Mesothelial cell of epicardium (in vitro differentiated cells): ENCODE measurements at places on chromosomes 1 and 21. TPM values are rescaled to one million over a fixed set of nuclear protein-coding genes. Genes with fewer than 3 reads are reported as not detected.

DNA sequence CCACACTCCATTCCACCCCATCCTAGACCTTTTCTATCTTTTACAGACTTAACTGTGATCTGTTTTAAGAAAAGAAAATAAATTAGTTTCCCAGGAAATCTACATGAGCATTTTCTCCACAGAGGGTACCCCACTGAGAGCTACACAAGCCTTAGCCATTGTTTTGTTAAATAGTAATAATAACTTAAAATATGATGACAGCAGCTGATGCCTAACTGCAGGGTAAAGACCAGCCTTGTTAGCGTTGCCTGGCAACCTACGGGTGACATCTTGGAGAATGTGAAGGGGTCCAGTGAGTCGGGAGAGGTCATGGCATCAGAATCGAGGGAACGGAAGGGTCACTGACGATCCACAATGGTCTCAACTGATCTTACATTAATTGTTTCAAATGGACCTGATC lies 233.2 kb upstream of the PBX1 start:
- no peak for DNase-seq

- DNase-seq: no peak
Measured at GRCh38 chr1:32341186-32341757, 5.2 kb upstream of the MARCKSL1 start.

- no peak for DNase-seq
Measured at GRCh38 chr21:42337276-42337675, 13.5 kb downstream of the TFF2 start.

- DNase-seq: no peak
Measured at GRCh38 chr1:226474443-226475141, 66.7 kb upstream of the PARP1 start.

GRCh38 chr21:45415188-45415942 lies 10.4 kb downstream of the COL18A1 start:
- no peak for DNase-seq

DNA sequence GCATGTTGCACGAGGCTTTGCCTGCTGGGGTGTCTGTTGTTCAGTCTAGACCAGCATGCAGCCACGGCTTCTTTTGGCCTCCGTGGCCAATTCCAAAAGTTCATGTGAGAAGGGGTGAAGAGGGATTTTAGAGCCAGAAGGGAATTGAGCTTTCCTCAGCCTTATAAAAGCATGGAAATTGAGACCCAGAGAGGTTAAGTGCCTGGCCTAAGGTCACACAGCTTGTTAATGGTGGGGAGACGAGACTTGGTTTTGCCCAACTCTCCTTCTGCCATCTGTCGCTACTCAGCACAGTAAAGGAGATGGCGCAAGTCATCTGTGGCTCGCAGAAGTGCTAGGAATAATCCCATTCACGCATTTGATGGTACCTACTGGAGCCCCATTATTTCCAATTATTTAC lies 25.7 kb downstream of the ZBTB18 start:
- no peak for DNase-seq

- peak; percentile 80 for DNase-seq
Measured at GRCh38 chr1:32291708-32292538, at the start of gene HDAC1. Gene HDAC1, plus strand, starts transcription at chr1:32292083. Its CDS starts 87 bp downstream, at chr1:32292170.

- no peak for DNase-seq
Measured at GRCh38 chr1:163824490-163824889, 502.7 kb downstream of the NUF2 start.

GRCh38 chr1:221998781-221999180 lies 256.9 kb upstream of the DUSP10 start:
- DNase-seq: no peak

- DNase-seq: peak; percentile 66
Measured at GRCh38 chr1:32992489-32993323, 28.1 kb upstream of the RNF19B start.

DNA sequence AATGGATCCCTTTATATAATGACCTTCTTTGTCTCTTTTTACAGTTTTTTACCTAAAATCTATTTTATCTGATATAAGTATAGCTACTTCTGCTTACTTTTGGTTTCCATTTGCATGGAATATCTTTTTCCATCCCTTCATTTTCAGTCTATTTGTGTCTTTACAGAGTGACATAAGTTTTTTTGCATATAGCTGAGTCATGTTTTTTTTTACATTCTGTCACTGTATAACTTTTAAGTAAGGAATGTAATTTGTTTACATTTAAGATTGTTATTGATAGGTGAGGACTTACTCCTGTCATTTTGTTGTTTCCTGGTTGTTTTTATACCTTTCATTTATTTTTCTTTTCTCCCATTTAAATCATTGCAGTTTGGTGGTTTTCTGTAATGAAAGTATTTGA lies 402.7 kb upstream of the ADGRL2 start:
- DNase-seq: no peak

GRCh38 chr1:41794031-41794430 lies 124.7 kb downstream of the HIVEP3 start:
- no peak for DNase-seq

GRCh38 chr1:170168265-170168664 lies 22.5 kb downstream of the NTMT2 start:
- no peak for DNase-seq

DNA sequence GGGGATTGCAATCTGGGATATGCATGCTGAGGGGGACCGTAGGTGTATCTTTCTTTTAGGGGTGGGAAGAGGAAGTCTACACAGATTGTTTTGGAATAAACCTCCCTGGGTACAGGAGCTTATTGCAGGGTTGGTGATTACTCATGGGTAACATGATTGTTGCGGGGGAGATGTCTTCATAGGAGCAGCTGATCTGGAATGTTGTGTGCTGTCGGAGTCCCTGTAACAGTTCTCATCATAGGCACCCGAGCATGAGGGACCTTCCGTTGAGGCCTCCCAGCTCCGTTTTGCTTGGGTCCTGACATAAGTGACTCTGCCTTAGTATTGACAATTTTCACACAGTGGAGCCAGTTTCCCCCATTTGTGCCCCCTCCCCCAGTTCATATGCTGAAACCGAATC lies 4.2 kb upstream of the PRXL2B start:
- no peak for DNase-seq

DNA sequence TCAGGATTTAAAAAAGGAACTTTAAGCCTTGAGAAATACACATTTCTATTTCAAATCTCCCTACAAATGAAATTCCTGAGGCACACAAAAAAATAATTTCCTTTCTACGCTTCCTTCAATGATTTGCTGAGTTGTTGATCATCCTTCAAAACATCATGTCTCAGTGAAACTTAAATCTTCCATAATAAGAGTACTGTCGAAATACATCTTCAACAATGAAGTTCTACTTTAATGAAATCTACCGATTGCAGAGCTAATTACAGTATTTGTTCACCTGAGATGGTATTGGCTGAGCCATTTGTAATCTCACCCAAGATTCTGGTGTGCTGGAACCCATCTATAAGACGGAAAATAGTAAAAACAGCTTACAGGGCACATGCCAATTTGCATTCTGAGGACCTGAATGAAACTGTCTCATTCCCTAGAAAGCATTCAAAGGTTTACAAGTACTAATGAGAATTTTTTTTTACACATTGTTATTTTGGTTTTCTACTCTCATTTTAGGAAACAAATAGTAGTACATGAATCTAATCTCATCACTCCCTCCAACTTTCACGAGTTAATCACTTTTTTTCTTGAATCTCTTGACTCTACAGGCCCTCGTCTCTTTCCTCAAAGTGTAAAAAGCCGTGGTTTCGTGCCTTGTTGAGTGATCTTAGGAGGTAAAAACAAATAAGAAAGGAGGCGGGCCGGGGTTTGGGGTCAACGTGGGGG lies 1.1 kb downstream of the CHML start:
- no peak for DNase-seq

- no peak for DNase-seq
Measured at GRCh38 chr1:938711-939489, 15.2 kb downstream of the SAMD11 start.

HSD11B1 gene
- total RNA-seq: 0.63 TPM in 1 of 3 replicates, not detected in the others

ZMPSTE24 gene
- total RNA-seq: 27.2 to 29.0 TPM (median 28.4 TPM) in 3 replicates

C1orf122 gene
- total RNA-seq: 36.8 to 42.4 TPM (median 41.0 TPM) in 3 replicates

KCNK2 gene
- total RNA-seq: 5.8 to 7.4 TPM (median 6.5 TPM) in 3 replicates
